ENCODE measurements at places on chromosomes 7 and 10.

DNA sequence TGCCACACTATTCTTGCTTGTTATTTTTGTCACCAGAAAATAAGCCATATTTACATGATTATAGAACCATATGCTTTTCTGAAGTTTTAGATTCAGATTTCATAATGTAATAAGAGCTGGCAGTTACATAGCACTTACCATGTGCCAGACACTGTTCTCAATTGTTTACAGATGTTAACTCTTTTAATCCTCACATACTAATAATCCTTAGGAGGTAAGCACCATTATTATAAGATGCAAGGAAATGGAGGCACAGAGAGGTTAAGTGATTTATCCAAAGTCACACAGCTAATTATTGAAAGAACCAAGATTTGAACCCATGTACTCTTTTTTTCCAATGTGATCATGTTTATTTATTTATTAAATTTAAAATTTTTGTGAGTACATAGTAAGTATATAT, 57.2 kb downstream of the CREB5 start:
- DNase-seq: no peak

DNA sequence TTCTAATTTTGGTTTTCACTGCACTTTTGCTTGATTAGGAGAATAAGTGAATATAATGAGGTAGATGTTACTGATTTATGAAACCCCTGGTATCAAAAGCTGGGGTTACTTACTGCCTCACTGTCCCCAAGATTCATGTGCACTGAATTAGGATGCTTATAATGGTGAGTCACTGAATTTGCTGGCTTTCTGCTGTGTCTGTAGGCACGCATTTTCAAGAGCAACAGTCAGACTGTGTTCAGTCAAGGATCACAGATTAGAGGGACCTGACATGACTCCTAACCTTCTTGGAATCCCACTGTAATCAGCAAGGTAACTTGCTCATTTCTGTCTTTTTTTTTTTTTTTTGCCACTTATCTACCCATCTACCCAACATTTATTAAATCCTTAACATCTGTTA, 59.7 kb downstream of the GPR85 start:
- DNase-seq: no peak

DNA sequence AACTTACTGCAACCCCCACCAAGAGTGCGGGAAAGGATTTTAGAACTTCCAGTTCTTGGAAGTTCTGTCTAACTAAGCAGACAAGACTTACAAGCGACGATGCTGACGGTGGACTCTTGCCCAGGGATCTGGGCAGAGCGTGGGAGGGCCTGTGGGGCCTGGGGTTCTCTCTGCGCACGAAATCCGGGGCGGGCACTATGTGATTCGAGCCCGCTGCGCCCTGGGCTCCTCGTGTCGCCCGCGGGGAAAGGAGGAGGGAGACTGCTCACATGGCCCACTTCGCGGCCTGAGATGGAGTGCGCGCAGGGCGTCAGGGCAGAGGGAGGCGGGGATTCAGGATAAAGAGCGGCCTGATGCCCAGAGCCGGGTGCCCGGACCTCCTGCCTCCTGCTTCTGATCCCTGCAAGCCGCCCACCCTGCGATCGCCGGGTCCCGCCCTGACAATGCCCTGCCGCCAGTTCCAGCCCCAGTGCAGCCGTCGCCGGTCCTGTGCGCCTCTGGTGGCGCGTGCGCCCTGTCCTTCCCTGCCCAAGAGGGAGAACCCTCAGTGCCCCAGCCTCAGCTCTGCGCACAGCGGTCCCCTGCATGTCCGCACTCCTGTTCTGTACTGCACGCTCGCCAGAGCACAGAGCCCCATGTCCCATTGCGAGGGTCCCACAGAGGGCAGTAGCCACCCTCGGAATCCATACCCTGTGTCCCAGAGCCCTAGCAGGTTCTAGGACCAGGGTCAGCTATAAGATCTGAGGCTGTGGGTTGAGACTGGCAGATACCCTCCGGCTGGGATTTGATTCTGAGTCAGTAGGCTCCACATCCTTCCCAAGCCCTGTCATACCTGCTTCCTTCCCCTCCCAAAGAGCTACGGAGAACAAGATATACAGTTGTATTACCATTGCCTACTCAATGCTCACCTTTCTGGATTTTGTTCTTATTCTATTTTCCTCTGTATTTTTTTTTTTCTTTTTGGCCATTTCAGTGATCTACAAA, 99.4 kb upstream of the TMEM106B start:
- peak; percentile 90 for DNase-seq

- peak; percentile 34 for DNase-seq
Measured at GRCh38 chr10:114548662-114549061, 109.4 kb downstream of the ABLIM1 start.

- DNase-seq: peak; percentile 69
Measured at GRCh38 chr7:47381134-47381495, 200.8 kb downstream of the TNS3 start.
